Activated CD4-positive, alpha-beta T cell treated with anti-CD3 and anti-CD28 coated beads, Interleukin-2, amount 10 ng/mL, durations not matched to agents 7 days and 5 days (primary cell): ENCODE measurements at places on chromosomes 16 and 17. TPM values are rescaled to one million over a fixed set of nuclear protein-coding genes. Genes with fewer than 3 reads are reported as not detected.

GRCh38 chr16:22898874-22899348 lies 84.9 kb downstream of the HS3ST2 start:
- peak; percentile 52 for DNase-seq
- no peak overlapping the region for H3K27ac ChIP-seq
- H3K36me3 ChIP-seq, result no peaks in the 10 kb centered on the region
- no peaks in the 10 kb centered on the region for H3K4me1 ChIP-seq
- peaks cover 4% of the 10 kb centered on the region for H3K27me3 ChIP-seq

DNA sequence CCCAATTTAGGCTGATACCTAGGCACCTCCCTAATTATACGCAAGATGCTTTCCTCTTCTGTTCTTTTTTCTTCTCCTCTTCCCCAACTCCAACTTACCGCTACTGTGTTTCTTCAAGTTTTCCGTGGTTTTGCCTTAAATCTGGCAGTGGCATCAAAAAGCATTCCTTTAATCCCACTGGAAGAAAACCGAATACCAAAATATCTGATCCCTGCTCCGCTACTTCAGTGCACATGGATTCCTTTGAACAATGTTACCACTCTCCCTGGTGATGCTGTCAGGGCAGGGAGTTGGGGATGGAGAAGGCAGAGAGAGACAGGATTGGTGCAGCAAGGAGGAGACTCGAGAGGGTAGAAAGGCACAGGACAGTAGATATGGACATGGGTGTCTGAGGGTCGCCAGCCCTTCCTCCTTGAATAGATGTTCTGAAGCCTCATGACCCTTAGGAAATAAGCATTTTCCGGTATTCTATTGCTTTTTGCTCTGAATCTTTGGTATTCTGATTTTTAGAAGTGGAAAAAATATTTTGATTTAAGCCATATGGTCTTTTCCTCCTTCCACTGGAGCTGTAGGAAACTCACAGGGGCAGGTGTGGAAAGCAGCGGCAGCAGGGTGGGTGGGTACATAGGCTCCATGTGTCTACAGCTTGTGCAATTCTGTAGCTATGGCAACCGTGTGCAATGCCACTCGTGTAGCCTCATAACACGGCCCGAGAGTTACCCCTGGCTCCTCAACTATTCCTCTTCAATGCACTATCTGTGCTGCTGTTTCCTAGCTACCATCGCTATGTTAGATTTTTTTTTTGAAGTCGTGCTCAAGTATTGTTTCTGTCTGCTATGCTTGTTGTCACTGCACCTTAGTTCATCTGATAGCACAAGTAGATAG lies 32.3 kb upstream of the TANC2 start:
- no peaks in the 10 kb centered on the region for H3K4me1 ChIP-seq
- no peak overlapping the region for H3K4me3 ChIP-seq
- H3K27ac ChIP-seq, result no peak overlapping the region
- peaks cover 26% of the 10 kb centered on the region for H3K27me3 ChIP-seq
- H3K36me3 ChIP-seq, result no peaks in the 10 kb centered on the region
- DNase-seq, result no peak

DNA sequence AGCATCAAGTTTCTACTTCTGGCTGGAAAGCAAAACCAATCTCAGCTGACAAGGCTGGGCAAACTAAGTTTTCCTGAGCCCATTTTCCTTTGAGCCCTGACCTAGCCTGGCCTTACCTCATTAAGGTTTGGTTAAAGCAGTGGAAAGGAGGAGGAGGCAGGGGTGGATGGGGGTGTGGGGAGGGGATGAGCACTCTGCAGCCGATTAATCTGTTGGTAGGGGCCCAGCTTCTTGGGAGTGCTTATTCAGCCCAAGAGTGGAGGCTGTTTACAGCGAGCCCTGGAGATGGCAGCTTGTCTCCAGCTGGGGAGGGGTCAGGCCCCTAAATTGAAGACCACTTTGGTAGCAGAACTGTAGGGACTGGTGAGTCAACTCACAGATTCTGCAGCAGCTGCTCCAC lies 12.0 kb downstream of the SMCR8 start:
- no peaks in the 10 kb centered on the region for H3K27me3 ChIP-seq
- no peak for DNase-seq
- H3K36me3 ChIP-seq, result peaks cover 53% of the 10 kb centered on the region
- H3K4me3 ChIP-seq, result no peak overlapping the region
- peaks cover 8% of the 10 kb centered on the region for H3K4me1 ChIP-seq

DNA sequence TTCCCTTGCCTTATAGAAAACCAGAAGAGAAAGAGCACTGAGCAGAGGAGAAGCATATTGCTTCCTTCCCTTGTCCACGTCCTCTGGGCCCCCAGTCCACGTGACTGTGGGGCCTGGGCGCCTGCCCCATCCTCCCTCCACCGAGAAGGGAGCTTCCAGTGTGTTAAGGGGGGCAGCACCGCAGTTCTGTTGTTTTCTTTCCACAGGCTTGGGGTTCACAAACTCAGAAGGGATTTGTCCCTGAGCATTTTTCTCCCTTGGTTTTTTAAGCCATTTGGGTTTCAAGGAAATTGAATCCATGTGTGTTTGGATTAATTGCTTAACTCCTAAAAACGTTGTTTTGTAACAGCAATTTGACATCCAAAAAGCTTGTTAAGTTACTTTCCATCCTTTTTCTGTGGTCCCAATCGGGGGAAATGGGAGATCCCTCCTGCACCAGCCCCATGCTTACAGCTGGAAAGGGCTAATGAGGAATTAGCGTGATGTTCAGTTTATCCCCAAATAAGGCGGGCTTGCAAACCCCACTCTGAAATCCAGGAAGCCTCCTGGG lies 347.5 kb upstream of the TNRC6C start:
- peaks cover 4% of the 10 kb centered on the region for H3K27me3 ChIP-seq
- peaks cover 30% of the 10 kb centered on the region for H3K4me1 ChIP-seq
- DNase-seq, result no peak
- no peak overlapping the region for H3K4me3 ChIP-seq

- no peak overlapping the region for H3K4me3 ChIP-seq
- no peak overlapping the region for H3K27ac ChIP-seq
- DNase-seq, result no peak
- peaks cover 37% of the 10 kb centered on the region for H3K36me3 ChIP-seq
Measured at GRCh38 chr16:89805136-89805905, 11.1 kb downstream of the FANCA start.

GRCh38 chr16:68356919-68357286 lies 46.1 kb downstream of the PRMT7 start:
- no peak for DNase-seq
- H3K27me3 ChIP-seq, result peaks cover 5% of the 10 kb centered on the region
- H3K36me3 ChIP-seq, result peaks cover 71% of the 10 kb centered on the region
- H3K4me3 ChIP-seq, result peak overlapping the region; percentile 56
- H3K4me1 ChIP-seq, result peaks cover 42% of the 10 kb centered on the region

DNA sequence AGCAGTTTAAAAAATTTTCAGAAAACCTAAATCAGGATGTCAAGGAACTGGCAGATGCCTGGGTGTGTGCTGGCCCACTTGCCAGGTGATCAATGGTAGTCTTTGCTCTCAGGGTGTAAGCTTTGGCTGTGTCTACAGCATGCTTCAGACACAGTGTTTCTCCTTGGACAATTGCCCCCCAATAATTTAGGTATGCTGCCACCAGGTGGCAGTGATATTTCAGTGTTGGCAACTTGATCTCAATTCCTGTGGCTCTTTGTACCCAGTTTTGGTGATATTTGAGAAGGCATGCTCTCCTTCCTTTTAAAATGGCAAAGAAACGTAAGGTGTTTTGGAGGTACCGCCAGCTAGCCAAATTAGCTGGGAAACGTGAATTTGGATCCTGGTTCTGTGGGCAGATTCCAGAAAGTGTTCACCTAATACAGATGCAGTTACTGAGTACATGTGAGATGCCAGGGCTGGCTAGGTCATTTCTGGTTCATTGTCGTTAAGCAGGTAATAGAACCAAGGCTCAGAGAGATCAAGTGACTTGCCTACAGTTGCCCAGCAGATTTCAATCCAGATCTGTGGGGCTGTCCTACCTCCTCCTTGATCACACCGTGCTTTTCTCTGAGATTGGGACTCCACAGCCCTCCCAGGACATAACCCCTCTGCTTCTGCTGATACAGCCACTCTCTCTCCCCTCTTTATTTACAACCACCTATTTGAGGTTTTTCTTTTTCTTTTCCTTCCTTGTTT lies 155.6 kb upstream of the PLCG2 start:
- peaks cover 14% of the 10 kb centered on the region for H3K4me1 ChIP-seq
- H3K36me3 ChIP-seq, result peaks cover 2% of the 10 kb centered on the region
- H3K27me3 ChIP-seq, result no peaks in the 10 kb centered on the region
- no peak overlapping the region for H3K4me3 ChIP-seq
- peak; percentile 65 for DNase-seq

DNA sequence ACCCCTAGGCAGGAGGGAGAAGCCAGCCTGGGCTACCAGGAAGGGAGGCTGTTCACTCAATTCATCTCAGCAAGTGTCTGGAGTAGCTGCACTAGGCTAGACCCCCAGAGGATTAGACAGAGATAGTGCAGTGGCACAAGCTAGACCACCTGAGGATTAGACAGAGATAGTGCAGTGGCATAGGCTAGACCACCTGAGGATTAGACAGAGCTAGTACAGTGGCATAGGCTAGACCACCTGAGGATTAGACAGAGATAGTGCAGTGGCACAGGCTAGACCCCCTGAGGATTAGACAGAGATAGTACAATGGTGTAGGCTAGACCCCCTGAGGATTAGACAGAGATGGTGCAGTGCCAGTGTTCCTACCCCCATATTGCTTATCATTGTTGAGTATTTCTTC lies 74.1 kb upstream of the SDK2 start:
- H3K27ac ChIP-seq, result no peak overlapping the region
- no peak for DNase-seq
- H3K4me1 ChIP-seq, result peaks cover 52% of the 10 kb centered on the region
- no peak overlapping the region for H3K4me3 ChIP-seq

Gene OSBPL7
- 40.8 TPM for total RNA-seq
